Progenitor cell of endocrine pancreas (in vitro differentiated cells): ENCODE measurements at places on chromosomes 13 and 19. TPM values are rescaled to one million over a fixed set of nuclear protein-coding genes. Genes with fewer than 3 reads are reported as not detected.

VSTM1 gene
- total RNA-seq: not detected in 2 replicates

DNA sequence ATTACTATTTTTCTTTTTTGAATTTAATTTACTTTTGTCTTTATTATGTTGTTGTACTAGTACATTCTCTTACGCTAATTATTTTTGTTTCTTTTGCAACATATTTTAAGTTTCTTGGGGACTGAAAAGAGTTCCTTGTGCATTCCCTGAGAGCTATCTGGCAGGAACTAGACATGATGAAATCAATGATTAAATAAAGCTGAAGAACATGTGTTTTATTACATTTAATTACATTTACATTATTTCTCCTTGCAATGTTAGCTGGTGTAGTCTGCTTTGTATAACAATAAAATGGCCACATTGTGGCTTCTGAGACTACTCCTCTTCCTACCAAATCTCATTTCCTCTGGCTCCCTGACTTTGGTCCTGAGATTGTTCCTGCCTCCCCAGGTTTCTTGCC, 244.9 kb downstream of the NDFIP2 start:
- H3K27me3 ChIP-seq: no peaks in the 10 kb centered on the region
- H3K4me3 ChIP-seq: no peak overlapping the region
- H3K27ac ChIP-seq: no peak overlapping the region
- H3K36me3 ChIP-seq: peaks cover 2% of the 10 kb centered on the region
- H3K4me1 ChIP-seq: peaks cover 24% of the 10 kb centered on the region

GRCh38 chr13:40114305-40114896, 458.9 kb downstream of the COG6 start:
- no peak for DNase-seq
- peaks cover 22% of the 10 kb centered on the region for H3K4me1 ChIP-seq
- no peaks in the 10 kb centered on the region for H3K27me3 ChIP-seq
- H3K36me3 ChIP-seq: no peaks in the 10 kb centered on the region
- no peak overlapping the region for H3K4me3 ChIP-seq

GRCh38 chr13:41722684-41723535, 238.0 kb downstream of the VWA8 start:
- H3K4me3 ChIP-seq: no peak overlapping the region
- DNase-seq: no peak
- H3K4me1 ChIP-seq: peaks cover 3% of the 10 kb centered on the region

DNA sequence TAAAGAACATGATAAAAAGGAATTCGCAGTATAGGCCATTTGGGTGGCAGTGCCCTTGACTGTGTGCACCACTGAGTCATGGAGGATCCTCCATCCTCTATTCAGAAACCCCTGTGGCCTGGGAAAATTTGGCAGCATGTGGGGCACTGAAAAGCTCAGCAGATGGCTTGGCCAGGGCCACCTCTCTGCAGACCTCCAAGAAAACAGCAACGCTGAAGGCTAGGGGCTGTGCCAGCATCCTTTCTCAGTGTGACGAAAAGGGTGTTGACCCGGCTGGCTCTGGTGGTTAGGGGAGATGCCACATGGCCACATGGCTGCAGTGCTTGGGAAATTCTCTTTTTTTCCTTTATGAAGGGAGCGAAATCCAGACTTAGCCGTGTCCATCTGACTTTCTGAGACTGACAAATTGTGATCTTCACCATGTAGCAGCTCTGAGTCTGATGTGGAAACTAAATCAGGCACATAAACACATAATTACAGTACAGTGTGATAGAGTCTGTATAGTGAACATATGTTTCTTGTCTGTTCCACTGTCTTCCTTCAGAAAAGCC, 178.0 kb downstream of the KCTD12 start:
- H3K27me3 ChIP-seq: peaks cover 12% of the 10 kb centered on the region
- H3K27ac ChIP-seq: no peak overlapping the region
- no peaks in the 10 kb centered on the region for H3K4me1 ChIP-seq
- no peak for DNase-seq
- no peak overlapping the region for H3K4me3 ChIP-seq

DNA sequence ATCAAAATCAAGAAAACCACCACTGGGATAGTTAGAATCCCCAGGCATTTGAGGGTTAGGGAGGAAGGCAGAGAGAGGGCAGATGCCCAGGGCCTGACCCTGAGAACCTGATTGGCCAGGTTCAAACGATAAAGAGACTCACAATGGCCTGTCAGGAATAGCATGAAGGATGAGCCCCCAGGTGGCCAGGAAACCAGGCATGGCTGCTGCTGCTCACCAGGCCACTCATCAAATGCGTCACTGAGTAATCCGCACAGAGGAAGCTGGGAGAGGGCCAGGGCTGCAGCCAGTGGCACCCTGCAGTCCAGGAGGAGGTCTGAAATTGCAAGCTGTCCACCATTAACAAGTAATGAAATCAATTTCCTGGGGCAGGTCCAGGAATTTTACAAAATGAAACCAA, 111.3 kb downstream of the KATNAL1 start:
- H3K27ac ChIP-seq: no peak overlapping the region
- no peaks in the 10 kb centered on the region for H3K36me3 ChIP-seq
- no peak overlapping the region for H3K4me3 ChIP-seq
- H3K4me1 ChIP-seq: peaks cover 17% of the 10 kb centered on the region
- H3K27me3 ChIP-seq: peaks cover 4% of the 10 kb centered on the region

DNA sequence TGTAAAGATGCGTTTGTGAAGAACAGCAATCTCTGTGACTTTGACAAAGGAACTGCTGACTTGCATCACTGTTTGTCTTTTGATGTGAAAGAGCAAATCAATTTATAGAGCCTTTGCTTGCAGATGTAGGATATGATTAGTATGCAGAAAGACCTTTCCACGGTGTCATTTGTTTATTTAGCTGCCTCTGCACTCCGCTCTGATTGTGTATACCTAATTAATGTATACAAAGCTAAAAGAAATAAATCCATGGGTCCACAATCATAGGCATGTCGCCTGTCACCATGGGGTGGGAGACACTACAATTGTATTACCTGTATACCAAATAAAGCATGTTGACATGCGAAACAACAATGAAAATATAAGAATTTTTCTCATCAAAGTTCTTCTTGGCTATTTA, 410.7 kb downstream of the MZT1 start:
- DNase-seq: no peak
- no peak overlapping the region for H3K4me3 ChIP-seq
- no peaks in the 10 kb centered on the region for H3K27me3 ChIP-seq
- H3K27ac ChIP-seq: no peak overlapping the region
